T-helper 1 cell (primary cell): ENCODE measurements at places on chromosomes 12 and 14.

- DNase-seq, result no peak
Observed at GRCh38 chr12:132329720-132330548, 545 bp upstream of the GALNT9 start.

DNA sequence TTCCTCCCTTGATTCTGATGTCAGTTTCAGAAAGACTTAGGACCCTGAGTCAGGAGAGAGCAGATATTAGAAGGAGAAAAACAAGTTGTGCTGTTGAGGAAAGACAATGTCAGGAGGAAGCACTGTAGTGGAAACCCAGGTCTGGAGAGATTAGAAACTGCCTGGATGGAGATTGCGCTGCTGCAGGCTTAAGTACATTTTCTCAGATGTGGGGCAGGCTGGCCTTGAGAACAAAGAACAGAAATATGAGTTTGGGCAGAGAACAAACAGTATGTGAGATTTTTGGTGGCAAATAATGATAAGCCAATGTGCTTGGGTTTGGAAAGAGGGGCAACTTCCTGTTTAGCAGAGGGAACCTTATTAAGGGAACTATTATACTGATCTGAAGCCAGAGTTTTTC, 74.3 kb upstream of the PRMT8 start:
- DNase-seq, result no peak

GRCh38 chr14:103856607-103857006, 9.2 kb upstream of the PPP1R13B start:
- no peak for DNase-seq

DNA sequence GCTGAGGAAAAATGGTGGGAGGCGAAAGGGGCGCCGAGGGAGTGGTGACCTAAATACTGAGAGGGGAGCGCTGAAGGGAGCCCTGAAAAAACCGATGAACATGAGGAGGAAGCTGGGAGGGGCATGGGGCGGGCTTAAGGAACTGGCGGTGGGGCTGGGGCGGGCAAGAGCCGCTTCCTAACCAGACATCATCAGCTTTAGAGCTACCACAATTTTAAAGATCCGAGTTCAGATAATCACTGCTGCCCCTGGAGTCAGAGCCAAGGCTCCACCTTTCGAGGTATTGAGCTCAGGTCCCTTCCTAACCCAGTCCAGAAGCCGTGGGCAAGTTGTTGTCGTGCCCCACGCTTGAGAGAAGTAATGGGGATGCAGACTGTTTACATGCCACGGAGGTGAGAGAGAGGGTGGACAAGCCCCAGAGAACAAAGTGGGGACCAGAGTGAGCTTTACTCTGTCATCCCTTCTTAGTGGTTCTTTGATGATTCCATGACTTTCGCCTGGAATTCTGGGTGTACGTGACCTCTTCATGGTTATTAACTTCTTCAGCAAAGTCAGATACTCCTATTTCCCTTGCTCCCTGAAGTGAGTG, 393 bp downstream of the ORMDL2 start:
- DNase-seq, result no peak

DNA sequence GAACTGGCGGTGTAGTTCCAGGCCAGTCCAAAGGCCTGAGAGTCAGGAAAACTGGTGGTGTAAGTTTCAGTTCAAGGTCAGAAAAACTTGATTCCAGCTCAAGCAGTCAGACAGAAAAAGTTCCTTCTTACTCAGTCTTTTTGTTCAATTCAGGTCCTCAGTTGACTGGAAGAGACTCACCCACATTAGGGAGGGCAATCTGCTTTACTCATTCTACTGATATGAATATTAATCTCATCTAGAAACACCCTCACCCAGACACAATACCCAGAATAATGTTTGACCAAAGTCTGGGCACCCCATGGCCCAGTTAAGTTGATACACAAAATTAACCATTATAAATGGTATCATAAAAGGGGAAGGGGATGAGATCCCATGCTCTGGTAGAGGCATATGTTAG, 50.1 kb upstream of the LTA4H start:
- no peak for DNase-seq

- DNase-seq, result no peak
Observed at GRCh38 chr14:87030197-87030596, 962.8 kb downstream of the GALC start.

GRCh38 chr12:115253049-115253448, 569.1 kb upstream of the TBX3 start:
- no peak for DNase-seq

- DNase-seq, result no peak
Observed at GRCh38 chr12:129771238-129771637, 132.6 kb downstream of the TMEM132D start.

DNA sequence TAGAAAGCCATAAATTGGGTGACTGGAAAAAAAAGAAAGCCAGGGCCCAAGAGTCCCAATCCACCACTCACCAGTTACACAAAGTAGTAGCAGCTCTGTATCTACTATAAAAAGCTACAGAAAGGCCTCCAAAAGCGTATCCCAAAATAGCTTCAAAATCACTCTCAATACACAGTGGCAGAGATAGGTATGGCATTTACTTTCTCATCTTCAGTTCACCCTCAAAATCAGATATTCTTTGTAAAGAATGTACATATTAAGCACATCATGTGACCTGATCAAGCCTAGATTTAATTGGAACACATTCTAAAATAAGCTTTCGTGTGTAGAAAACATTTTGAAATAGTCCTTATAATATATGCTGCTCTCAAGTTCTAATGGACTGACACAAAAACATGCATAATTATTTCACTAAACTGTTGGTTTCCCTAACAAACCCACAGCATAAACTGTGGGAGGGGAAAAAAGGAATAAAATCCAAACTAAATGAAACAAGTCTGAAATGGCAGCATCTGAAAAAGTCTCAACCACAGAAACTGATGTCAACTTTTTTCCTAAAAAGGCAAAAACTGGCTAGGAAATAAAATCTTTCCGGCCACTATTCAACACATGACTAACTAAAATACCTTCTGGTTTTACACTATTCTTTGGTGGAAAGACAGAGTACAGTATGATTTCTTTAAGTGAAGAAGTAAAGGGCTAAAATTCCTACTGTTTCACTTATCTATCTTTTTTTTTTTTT, 25.9 kb downstream of the UBE2N start:
- peak; percentile 31 for DNase-seq
